Stimulated activated CD4-positive, alpha-beta T cell treated with anti-CD3 and anti-CD28 coated beads, Interleukin-1b, Interleukin-23, amount 100 ng/mL, for 1 hour (primary cell): ENCODE measurements at places on chromosomes 2 and 18.

- no peak for DNase-seq
Observed at GRCh38 chr18:54269893-54270844, 852 bp downstream of the POLI start.

DNA sequence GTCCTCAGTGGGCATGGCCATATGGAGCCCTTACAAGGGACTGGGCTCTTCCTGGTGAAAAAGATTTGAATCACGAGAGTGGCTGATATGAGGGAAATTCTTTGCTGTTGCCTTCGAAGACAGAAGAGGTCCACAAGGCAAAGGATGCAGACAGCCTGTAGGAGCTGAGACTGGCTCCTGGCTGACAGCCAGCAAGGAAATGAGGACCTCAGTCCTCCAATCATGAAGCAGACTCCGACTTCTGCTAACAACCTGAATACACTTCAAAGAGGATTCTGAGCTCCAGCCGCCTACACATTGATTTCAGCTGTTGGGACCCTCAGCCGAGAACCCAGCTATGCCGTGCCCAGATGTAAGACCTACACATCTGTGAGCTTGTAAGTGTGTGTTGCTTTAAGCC lies 3.0 kb upstream of the ST8SIA5 start:
- no peak for DNase-seq

GRCh38 chr2:11477994-11478393 lies 12.0 kb upstream of the E2F6 start:
- peak; percentile 58 for DNase-seq

DNA sequence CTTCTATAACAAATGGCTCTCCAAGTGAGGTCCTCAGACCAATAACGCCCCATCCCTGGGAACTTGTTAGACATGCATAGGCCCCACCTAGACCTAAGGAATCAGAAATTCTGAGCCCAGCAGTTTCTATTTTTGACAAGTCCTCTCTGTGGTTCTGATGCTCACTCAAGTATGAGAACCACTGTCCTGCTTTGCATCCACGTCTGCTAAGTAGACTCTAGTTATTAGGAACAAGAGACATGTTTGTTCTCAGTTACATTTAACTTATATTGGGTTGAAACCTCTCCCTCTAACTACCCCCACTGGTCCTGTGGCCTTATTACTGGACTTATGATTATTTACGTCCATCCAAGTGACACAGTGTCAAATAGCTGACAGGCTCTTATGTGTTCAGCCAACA lies 70.3 kb downstream of the TMEM17 start:
- DNase-seq: no peak

DNA sequence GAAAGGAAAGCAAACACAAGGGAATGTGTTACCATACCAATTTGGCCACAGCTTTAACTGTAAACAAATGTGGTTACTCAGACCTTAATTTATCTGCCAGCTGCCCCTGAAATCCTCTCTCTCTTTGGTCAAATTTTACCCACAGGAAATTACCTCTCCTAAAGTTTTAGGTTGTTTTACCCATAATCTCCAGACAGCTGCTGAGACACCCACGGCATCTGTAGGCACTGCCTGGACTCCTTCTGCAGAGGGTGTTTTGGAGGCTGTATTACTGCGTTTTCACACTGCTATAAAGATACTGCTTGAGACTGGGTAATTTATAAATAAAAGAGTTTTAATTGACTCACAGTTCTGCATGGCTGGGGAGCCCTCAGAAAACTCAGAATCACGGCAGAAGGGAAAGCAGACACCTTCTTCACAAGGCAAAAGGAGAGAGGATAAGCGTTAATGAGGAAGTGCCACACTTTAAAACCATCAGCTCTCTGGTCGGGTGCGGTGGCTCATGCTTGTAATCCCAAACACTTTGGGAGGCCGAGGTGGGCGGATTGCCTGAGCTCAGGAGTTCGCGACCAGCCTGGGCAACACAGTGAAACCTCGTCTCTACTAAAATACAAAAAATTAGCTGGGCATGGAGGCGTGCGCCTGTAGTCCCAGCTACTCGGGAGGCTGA lies 677.5 kb upstream of the FSHR start:
- no peak for DNase-seq
